Stimulated activated CD4-positive, alpha-beta T cell treated with anti-CD3 and anti-CD28 coated beads, Interleukin-1b, Interleukin-23, amount 100 ng/mL, for 1 hour (primary cell): ENCODE measurements at places on chromosomes 5 and 9.

DNA sequence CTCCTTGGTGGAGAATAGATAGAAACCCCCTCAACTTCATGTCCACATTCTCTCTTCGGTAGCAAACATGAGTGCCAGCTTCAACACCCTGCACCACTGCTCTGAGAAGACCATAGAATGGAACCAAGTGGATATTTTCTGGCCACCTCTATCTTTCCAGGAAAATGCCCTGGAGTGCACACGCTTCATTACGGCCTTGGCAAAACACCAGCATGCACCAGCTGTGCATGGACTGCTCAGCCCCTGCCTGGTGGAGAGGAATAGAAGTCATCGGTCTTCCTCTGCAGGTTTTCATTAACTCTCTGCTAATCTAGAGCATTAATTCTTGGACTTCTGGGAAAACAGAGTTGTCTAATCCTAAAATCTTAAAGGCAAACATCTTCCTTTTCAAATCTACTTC lies 211.6 kb upstream of the TMEM161B start:
- no peak for DNase-seq

DNA sequence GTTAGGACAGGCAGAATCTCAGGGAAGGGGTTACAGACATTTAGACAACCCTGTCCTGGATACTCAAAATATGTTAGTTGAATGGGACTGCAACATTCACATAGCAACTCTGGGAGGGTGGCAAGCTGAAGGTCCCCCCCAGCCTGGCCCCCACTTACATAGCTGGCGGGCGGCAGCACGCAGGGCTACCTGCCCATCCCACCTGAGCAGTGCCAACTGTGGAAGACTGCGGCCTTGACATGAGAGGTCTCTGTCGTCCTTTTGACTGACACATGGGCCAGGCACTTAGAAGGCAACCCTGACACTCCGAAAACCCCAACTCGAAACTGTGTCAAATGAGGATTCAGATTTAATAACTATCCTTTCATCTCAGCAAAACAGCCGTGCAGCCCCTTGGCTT lies 16.5 kb downstream of the PAX5 start:
- DNase-seq, result no peak

GRCh38 chr9:3980771-3981170 lies 319.1 kb downstream of the GLIS3 start:
- DNase-seq, result no peak

- DNase-seq, result no peak
Observed at GRCh38 chr5:120306303-120306702, 157.8 kb upstream of the PRR16 start.

DNA sequence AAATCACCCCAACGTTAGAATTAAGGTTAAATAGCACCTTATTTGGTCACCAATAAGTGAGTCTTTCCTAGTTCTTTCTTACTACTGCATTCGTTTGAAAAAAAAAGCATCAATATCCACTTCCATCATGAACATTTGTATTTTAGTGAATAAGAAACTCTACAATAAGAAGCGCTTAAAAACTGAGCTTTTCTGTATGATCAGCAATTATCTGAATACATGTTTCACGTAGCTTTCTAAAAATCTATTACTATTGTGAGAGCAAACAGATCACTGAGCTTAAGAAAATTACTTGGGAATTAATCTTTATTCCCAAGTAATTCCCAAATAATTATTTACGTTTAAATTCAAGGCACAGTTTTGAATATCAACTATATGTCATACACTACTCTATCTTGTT lies 32.5 kb downstream of the ZDHHC21 start:
- DNase-seq, result no peak

DNA sequence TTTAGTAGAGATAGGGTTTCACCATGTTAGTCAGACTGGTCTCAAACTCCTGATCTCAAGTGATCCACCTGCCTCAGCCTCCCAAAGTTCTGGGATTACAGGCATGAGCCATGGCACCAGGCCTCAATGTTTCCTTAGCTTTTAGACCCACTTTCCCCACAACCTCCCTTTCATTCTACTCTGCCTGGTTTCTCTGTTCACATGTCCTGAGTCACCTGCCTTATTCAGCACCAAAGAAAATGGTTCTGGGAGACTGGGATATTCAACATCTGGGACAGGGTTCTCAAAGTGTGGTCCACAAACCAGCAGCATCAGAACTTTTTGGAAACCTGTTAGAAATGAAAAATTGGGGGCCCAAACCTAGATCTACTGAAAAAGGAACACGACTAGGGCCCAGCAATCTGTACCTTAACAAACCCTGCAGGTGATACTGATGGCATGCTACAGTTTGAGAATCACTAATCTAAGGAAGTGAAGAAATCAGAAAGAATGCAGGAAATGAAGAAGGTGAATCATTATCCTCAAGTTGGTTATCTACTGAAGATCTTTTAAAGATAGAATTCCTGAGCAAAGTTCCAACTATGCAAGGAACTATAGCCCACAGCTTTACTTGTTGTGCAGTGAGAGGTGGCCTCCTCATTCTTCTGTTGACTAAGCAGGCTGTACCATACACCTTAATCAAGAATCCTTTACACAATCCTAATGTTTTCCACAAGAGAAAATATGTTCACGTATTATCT lies 51.8 kb upstream of the CTNNAL1 start:
- no peak for DNase-seq

GRCh38 chr9:127919253-127919815 lies 2.5 kb upstream of the ST6GALNAC4 start:
- DNase-seq, result no peak

DNA sequence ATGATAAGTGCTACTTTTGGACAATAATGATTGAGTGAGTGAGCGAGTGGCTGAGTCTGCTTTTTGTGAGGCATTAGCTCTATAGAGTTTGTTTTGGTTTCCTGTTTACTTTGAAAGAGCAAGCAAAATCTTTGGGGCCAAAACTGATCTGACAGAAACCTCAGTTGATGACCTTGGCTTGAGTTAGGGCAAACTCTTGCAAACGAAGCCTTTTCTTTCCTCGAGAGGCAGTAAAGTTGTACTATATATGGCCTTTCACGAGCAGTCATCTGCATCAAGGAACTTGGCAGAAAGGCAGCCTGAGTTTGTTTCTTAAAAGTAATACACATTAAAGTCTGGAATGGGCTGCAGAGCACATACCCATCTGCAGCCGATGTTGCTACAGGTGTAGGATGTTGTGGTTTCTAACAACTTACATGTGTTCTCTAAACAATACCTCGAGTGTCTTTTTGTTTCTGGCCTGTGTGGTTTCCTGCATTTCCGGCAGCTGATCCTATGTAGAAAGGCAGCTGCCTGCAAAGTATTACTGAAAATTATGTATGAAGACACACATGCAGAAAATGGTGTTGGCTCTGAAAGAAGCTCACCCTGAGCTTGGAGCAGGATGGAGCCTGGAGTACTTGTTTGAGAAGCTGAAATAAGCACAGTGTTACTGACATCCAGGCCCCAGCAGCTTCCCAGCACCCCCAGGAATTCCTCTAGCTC lies 60.8 kb downstream of the FOXD1 start:
- no peak for DNase-seq

DNA sequence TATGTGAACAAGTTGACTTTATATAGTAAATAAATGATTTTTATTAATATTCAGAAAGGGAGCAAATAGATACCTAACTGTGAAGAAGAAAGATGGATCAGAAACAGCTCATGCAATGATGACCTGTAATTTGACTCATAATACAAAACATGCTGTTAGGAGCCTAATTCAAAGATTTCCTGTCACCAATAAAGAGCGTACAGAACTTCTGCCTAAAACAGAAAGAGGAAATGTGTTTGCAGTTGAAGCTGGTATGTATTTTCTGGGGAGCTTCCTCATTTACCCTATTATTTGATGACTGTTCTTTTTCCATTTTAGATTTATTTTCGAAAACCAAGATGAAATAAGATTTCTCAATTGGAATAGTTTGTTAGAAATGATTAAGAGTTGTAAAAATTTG lies 11.4 kb downstream of the YTHDC2 start:
- no peak for DNase-seq

DNA sequence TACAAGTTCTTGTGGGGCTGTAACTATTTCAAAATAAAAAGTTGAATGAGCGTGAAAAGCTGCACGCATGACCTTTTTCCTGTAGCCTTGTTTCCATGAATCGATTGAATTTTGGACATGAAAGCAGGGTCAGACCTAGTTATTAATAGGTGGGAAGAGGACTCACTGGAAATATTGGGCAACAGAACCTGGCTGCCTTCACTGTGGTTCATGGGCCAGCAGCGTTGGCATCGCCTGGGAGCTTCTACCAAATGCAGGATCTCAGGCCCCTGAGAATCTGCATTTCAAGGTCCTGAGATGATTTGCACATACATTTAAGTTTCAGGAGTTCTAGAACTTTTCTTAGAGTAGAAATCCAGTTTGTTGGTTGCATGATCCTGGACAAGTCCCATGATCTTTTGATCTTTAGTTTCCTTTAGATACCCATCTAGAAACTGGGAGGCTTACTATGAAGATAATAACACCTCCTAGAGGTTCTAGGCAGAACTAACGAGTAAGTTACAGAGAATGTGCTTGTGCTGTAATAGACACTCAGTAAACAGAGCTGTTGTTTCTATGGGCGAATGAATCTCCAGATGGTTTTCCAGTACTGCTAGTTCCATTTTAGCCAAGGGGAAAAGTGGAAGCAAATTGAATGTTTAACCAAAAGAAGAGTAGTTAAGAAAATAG lies 12.4 kb downstream of the ANKRD33B start:
- DNase-seq, result no peak

DNA sequence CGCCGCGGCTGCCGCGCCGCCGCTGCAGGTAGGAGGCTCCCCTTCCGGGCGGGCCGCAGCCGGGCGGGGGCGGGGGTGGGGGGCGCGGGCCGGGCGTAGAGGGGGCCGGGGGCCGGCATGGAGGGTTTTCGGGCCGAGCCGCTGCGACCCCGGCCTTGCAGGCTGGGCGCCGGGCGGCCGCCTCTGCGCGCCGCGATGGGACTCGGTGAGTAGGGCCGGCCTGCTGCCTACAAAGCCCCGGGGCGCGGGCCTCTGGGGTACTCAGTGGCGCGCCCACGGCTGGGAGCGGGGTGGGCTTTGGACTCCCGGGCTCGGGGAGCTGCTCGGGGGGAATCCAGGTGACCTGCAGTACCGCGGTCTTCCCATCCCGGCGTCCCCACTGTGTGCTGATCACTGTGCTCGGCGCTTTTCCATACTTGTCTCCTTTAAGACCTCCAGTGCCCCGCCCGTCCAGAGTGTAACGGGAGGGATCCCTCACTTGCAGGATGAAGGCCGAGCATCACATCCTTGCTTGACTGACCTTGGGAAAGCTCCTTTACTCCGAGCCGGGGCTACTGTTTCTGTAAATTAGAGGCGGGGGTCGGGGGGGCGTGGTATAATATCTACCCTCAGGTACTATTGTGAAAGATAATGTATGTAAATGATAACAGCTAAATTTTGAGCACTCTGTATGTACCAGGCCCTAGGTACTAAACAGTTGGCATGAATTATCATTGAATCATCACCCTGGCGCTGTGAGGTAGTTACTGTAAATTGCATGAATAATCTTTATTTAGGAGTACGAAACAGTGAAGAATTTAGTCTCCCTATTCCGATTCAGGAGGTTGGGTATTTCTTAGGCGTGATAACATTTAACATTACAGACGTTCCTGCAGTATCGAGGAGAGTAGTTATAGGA lies 672 bp downstream of the MSANTD3 start:
- no peak for DNase-seq

- no peak for DNase-seq
Observed at GRCh38 chr5:134477462-134478245, 47.8 kb upstream of the JADE2 start.

DNA sequence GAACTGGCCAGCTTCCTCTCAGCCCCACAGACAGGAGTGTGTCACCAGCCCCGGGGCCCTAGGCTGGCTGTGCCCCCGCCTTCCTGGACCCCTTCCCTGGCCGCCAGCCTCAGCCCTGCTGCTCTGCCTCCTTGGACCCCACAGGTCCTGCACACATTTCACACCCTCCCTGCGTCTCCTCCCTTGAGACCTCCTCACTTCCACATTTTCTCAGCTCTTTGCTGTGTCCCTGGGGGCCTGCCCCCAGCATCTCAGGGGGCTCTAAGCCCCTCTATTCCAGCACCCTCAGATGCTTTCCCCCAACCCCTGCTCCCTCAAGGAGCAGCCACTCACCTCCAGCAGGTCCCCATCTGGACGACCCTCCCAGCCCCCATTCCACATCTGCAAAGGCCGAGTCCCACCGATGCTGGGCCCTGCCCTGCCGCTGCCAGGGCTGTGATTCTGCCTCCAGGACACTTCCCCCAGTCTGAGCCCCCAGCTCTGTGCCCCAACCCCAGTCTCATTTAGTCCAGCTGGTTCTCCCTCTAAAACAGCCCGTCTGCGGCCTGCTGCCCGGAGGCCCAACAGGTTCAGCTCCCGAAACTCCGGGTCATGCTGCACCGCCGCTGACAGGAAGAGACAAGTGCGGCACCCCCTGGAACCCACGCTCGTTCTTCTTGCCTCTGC lies 4.2 kb downstream of the SLC34A3 start:
- no peak for DNase-seq

- no peak for DNase-seq
Observed at GRCh38 chr9:93010056-93010455, 48.4 kb upstream of the SUSD3 start.

DNA sequence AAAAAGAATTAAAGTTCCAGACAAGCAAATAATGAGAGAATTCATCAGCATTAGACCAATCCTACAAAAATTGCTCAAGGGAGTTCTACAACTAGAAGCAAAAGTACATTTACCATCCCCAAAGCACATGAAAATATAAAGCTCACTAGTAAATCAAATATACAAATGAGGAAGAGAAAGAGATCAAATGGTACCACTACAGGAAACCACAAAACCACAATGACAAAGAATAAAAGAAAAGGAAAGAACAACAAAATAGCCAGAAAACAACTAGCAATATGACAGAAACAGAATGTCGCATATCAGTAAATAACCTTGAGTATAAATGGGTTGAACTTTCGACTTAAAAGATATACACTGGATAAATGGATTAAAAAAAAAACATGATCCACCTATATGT lies 739.0 kb downstream of the DTWD2 start:
- DNase-seq, result no peak

GRCh38 chr5:112885001-112885400 lies 23.9 kb downstream of the SRP19 start:
- no peak for DNase-seq

- no peak for DNase-seq
Observed at GRCh38 chr5:96503501-96504236, 70.6 kb upstream of the PCSK1 start.

GRCh38 chr5:160460377-160461049 lies 38.9 kb downstream of the PTTG1 start:
- no peak for DNase-seq

- no peak for DNase-seq
Observed at GRCh38 chr5:21452449-21452848, 1400.7 kb downstream of the CDH12 start.

DNA sequence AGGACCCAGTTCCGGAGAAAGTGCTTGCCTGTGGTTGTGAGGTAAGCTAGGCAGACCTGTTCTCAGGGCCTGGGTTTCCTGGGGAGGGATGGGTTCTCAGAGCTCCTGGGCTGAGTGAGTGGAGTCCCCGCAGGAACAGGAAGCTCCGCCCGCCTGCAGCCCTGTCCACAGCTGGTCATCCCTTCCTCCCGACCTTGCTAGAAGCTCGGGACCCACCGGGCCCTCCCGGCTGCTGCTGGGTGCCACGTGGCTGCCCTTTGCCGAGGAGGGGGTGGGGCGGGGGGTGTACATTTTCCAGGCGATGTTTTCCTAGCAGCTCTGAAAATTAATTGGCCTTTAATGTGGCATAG lies 198.1 kb downstream of the C9orf50 start:
- no peak for DNase-seq
